ENCODE measurements at places on chromosomes 4 and X.

GRCh38 chr4:118190903-118191302, 156.6 kb downstream of the NDST3 start:
- no peak for DNase-seq

GRCh38 chrX:121356139-121356849, 308.9 kb downstream of the GLUD2 start:
- DNase-seq = no peak

- DNase-seq = no peak
Measured at GRCh38 chr4:170089668-170090351, at the start of gene AADAT. AADAT (minus strand) TSS chr4:170089956; CDS start chr4:170089690, 266 bp downstream.

DNA sequence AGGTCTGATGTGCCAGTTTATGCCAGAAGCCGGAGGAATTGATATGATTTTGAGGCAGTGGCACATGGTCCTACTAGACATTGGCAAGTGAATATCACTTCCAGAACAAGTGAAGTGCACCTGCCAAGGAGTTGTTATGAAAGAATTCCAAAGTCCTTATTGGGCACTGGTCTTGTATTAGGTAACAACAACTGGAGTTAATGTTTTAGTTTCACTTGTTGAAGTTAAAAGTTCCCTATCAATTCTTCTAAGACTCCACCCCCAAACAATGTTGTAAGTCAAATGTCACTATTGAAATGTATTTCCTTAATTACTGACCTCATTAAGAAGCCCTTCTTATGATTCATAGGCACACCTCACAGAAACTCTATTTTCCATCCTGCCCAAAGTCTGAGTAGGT, 3.1 kb downstream of the TET2 start:
- DNase-seq = no peak

DNA sequence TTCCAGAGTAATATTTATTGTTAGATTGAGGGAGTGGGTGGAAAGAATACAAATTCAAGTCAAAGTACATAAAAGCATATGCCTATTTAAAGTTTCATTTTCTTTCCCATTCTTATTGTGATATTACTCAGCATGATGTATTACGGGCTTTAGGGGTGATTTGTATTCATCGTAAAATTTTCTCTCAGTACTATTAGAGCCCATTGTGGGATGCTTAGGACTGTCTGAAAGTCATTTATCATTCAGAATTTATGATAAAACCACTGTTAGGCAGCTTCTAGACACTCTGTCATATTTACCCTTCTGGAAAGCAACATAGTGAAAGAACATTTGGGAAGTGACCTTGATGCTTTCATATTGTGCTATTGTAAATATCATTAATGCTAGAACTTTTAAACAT, 45.9 kb downstream of the AGA start:
- no peak for DNase-seq

- no peak for DNase-seq
Measured at GRCh38 chr4:122622400-122622799, 1.5 kb upstream of the IL21 start.

GRCh38 chrX:31993637-31994036, 921.8 kb upstream of the FTHL17 start:
- DNase-seq = no peak

DNA sequence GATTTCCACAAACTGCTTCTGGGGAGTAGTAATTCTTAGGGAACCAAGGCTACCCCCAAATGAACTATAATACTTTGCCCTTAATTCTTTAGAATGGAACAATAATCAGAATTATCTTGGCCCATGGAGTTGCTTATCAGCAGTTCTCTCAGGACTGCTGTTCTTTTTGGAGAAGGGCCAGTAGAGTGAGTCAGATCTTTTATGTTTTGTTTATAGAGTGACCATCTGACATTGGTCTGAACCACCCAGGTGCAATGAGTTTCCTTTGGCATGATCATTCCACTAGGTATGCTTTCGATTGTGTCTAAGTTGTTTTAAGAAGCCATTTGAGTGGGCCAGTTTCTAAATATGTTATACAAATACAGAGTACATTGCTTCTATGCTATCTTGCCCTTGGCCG, 31.8 kb downstream of the PRRG1 start:
- DNase-seq = no peak

DNA sequence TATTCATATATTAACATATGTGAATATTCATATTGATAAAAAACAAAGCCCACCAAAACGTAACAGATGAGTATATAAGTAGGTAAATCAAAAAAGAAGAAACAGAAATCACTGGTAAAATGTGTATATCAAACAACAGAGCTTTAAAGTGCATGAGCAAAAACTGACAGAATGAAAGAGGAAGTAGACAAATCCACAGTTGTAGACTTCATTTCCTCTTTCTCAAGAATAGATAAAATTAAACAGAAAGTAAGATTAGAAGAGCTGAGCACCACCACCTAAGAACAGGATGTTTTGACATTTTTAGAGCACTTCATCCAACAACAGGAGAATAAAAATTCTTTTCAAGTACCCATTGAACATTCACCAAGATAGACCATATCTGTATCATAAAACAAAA, 64.6 kb downstream of the CNKSR2 start:
- DNase-seq = no peak

GRCh38 chrX:120468479-120468824, 644 bp downstream of the LAMP2 start:
- DNase-seq = no peak

DNA sequence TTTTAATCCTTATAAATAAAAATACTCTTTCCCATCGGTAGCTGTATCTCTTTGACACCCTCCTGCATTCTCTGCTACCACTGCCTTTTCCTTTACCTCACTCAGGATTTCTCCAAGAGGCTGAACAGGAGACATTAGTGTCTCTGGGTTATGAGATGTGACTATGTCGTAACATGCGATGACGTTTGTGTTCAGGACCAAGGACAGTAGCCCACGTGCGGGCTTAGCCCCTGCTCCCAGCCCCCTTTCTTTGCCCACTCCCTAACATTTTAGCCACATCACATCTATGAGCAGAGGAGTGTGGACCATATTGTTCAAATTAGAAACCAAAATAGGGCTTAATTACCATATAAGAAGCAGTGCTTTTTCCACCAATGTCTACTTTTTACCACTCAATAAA, 369.3 kb downstream of the FBXW7 start:
- DNase-seq = no peak

DNA sequence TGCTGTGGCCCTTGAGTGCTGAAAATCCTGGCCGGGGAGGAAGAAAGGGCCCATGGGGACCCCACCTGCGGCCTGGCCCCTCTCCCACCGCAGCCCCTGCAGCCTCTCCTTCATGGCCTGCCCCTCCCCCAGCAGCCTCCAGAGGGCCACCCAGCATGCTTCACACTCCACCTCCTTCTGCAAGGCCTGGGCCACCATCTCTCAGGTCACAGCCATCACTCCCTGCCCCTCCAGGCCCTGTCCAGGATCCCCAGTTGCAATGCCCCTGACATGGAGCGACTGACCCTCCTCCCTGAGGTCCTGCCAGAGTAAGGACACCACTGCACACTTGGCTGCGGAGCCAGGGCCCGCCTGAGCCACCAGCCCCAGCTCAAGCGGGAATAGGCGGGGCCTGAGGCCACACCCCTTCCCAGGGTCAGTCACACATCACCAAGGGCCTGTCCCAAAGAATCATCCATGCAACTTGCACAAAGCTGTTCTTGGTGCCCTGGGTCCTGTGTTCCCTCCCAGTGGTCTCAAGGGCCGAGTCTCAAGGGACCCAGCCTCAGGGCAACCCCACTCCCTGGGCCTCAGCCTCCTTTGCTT, 32.9 kb downstream of the CCNQ start:
- DNase-seq = no peak

DNA sequence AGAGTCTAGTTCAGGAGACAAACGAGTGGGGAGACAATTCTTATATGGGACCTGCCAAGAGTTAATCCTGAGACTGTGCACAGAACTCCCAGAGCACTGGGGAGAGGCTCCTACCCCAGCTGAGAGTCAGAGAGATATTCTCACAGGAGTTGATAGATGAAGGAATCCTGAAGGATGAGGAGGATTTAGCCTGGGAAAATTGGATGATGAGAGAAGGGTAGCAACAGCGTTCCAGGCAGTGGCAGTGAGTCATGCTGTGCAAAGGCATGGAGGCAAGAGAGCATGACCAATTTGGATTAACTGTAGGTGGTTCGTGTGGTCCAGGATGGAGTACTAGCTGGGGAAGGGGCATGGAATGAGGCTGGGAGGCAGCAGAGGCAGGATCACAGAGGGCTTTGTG, 318.6 kb downstream of the LDB2 start:
- DNase-seq = no peak

DNA sequence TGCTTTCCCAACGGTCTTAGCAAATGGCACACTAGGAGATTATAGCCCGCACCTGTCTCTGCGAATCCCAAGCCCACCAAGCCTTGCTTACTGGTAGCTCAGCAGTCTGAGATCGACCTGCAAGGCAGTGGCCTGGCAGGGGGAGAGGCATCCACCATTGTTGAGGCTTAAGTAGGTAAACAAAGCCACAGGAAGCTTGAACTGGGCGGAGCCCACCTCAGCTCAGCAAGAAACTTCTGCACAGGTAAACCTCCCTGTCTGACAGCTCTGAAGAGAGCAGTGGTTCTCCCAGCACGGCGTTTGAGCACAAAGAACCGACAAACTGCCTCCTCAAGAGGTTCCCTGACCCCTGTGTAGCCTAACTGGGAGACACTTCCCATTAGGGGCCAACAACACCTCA, 42.8 kb downstream of the BRWD3 start:
- no peak for DNase-seq

GRCh38 chrX:13685126-13685763, 3.7 kb upstream of the RAB9A start:
- DNase-seq = no peak

DNA sequence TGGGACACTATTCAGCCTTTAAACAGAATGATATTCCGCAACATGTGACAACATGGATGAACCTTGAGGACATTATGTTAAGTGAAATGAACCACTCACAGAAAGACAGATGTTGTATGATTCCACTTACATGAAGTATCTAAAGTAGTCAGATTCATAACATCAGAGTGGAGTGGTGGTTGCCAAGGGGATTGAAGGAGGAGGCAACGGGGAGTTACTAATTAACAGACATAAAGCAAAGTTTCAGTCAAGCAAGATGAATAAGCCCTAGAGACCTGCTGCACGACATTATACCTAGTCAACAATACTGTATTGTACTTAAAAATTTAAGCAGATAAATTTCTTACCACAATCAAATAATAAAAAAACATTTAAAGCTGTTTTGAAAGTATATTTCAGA, 105.0 kb upstream of the NR0B1 start:
- no peak for DNase-seq

DNA sequence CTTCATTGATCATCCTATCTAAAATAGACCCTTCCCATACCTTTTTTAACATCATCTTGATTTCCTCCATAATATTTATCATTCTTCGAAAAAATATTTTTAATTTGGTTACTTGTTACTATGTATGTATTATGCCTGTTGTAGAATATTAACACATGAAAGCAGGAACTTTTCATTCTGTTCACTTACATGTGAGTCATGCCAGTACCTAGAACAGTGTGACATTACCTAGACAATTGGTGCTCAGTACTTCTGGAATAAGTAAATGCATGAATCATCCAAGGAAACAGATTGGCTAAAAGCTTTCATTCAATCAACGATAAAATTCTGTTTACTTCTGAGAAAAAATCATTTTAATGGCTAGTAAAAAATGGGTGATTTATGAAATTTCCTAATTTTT, 76.4 kb downstream of the CXXC4 start:
- DNase-seq = no peak

Data from activated CD4-positive, alpha-beta T cell treated with anti-CD3 and anti-CD28 coated beads, Interleukin-2, amount 50 U/mL, for 4 hours (primary cell).